ENCODE measurements at places on chromosomes 1 and 21.

GRCh38 chr1:246815693-246816270 lies 91.6 kb downstream of the SCCPDH start:
- DNase-seq = no peak

DNA sequence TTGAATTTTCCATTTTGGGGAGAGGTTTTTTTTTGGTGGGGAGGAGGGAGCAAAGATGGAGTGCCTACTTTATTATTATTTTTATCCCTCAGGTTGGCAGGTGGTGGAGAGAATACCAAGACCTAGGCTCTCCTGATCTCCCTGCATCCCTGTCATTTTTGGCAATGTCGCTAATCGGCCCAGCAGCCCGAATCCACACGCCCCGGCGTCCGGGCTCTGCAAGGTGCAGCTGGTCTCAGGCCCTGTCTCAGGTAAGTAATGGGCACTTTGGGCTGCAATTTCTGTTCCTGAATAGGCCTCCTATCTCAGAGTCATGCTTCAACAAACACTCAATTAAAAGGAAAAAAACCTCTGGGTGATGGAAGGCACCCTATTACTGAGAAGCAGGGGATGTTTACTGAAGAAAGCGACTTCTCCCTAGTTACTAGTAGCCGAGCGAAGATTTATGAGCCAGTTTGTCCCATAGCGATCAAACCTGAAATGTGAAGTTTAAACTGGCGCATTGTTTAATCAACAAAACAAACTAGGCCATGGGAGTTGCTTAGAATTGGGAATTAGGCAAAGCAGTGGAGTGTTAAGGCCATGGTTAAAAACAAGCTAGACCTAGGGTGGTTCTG lies 137.8 kb downstream of the RWDD3 start:
- DNase-seq = no peak

- peak; percentile 38 for DNase-seq
Measured at GRCh38 chr1:76759950-76760349, 107.3 kb upstream of the ST6GALNAC5 start.

GRCh38 chr1:35577071-35577998 lies 4.2 kb downstream of the TFAP2E start:
- no peak for DNase-seq

DNA sequence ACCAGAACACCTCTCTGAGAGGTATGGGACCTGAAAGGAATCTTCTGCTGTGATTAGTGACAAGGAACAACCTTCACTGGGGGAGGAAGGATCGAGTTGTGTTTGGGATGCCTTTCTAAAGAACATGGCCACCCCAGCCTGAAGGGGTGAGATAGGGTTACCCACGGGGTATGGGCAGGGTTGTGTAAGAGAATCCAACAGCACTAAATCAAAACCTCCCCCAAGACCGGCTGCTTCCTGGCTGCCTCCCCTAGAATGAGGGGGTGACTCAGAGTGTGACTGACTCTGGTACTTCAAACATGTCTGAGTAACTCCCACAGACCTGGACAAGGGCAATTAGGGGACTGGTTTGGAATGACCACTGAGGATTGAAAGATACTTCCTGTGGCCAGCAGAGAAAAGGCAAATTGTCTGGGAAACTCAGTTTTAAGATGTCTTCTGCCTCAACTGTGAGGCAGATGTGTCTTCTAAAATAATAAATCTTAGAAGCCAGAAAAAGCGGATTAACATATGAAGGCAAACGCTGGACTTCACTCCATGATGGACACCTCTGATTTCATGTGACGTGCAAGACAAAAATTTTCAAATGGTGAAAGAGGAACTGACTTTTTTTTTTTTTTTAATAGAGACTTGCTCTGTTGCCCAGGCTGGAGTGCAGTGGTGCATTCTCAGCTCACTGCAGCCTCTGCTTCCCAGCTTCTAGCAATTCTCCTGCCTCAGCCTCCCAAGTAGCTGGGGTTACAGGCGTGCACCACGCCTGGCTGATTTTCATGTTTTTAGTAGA lies 6.7 kb upstream of the PTPN14 start:
- peak; percentile 97 for DNase-seq

DNA sequence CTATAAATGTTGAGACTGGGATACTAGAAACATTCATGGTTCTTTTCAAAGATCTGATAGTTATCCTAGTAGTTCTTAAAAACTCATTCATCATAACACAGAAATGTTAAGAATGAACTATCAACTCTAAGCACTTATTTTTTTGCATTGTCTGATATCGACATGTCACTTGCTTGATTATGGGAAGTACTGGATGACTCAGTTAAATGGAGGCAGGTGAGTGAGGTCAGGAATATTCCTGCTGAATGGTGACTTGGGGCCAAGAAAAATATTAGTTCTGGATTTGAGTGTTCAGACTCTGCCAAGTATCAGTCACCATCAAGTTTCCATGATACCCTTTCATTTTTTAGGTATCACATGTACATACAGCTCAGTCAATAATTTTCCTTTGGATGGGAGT lies 63.6 kb downstream of the NEK7 start:
- peak; percentile 95 for DNase-seq

- no peak for DNase-seq
Measured at GRCh38 chr21:33898586-33898985, 17.0 kb downstream of the ATP5PO start.

DNA sequence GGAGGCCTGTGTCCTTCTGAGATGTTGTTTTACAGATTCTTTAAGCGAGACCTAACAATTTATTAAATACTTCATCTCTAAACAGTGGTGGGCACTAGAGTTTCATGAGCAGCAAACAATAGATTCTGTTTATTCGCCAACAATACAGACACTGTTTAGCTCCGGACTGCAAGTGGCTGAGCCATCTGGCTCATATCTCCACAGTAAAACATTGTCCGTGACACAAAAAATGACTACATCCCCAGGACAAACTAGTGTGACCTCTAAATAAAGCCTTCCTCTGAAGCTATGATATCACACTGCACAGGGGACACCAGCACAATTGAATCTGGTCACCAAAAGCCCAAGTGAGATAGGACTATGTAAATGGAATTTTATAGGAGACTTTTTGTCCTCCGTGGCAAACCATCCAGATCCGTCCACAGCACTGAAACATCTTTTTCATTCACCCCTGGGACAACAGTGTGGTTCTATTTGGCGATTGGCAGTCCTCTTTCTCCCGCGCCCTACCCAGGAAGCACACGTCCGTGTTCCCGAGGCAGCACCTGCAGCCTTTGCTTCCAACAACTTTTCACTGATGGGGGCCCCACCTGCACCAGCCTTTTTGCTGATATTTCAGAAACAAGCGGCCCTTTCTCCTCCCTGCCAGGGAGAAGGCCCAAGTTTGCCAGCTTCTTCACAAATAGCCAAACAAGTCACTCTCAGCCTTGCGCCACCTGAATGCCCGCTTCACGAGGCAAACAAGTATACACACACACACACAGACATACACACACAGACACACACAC lies 47.4 kb downstream of the OLIG1 start:
- DNase-seq = no peak

- DNase-seq = no peak
Measured at GRCh38 chr1:202938287-202938925, 11.4 kb upstream of the KLHL12 start.

All from fibroblast of lung (primary cell).